ENCODE measurements at places on chromosomes 12 and 14. TPM values are rescaled to one million over a fixed set of nuclear protein-coding genes. Genes with fewer than 3 reads are reported as not detected.

GRCh38 chr14:22487941-22488340 lies 101.1 kb downstream of the DAD1 start:
- DNase-seq: no peak

- no peak for DNase-seq
Measured at GRCh38 chr12:51244269-51244668, 5.6 kb downstream of the DAZAP2 start.

- no peak for DNase-seq
Measured at GRCh38 chr12:111111681-111112080, 191.3 kb upstream of the MYL2 start.

- no peak for DNase-seq
Measured at GRCh38 chr12:105272152-105272551, 36.2 kb upstream of the APPL2 start.

- DNase-seq: no peak
Measured at GRCh38 chr14:83779266-83779665, 1750.7 kb upstream of the FLRT2 start.

GRCh38 chr12:75764091-75764841 lies 252.9 kb upstream of the KRR1 start:
- DNase-seq: no peak

DNA sequence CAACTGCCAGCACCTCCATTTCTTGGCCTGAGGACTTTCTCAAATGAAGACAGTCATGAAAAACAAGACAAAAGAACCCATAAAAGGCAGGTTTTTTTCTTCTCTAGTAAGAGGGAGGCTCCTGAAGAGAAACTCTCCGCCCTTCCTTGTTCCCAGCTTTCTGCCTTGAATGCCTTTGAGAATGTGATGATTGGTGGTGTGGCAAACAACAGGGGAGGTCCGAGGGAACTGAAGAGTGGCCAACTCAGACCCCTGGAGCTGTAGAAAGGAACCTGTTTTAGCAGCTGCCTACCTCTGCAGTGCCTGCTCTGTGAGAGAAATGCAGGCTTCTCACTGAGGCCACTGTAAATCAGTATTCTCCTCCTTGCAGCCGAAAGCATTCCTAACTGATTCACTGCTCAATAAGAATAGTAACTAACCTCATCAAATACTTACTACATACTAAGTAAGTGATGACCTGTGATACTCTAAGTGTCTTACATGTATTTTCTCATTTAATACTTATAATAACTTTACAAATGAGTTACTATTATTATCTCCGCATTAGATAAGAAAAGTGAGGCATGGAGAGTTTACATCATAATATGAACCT lies 16.7 kb upstream of the ERC1 start:
- DNase-seq: no peak

GRCh38 chr14:68011406-68012028 lies 191.9 kb downstream of the RAD51B start:
- DNase-seq: no peak

DNA sequence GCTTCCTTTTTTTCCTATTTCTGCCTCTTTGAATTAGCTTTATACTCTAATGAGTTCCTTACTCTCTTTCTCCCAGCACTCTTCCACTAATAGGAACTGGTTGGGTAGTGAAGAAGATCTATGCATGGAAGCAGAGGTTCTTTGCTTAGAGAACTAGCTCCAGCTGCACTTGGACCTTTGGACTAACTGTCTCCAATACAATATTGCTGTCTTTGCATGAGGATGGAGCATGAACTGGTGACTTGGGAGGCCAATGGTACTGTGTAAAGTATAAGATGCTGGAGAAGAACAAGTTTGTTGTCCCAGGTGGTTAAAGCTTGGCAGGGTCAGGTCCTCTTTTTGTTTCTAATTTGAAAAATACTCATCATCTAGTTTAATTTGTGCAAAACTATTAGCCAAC lies 2.4 kb upstream of the GLS2 start:
- DNase-seq: no peak

GRCh38 chr14:105145381-105146180 lies 23.0 kb downstream of the JAG2 start:
- DNase-seq: no peak

- no peak for DNase-seq
Measured at GRCh38 chr12:65968889-65969509, 144.7 kb downstream of the HMGA2 start.

ADAM21 gene
- 0.29 TPM for polyA plus RNA-seq

KRT85 gene
- not detected for polyA plus RNA-seq

FGF6 gene
- not detected for polyA plus RNA-seq
